A549 treated with DMSO at 1 μM for 4 hours (cell line): ENCODE measurements at places on chromosomes 4 and X. TPM values are rescaled to one million over a fixed set of nuclear protein-coding genes. Genes with fewer than 3 reads are reported as not detected.

Gene SORBS2
- 0.02 to 0.27 TPM (median 0.20 TPM) in 5 replicates for total RNA-seq

Gene PABPC1L2B
- total RNA-seq, result not detected in 5 replicates

Gene CLNK
- total RNA-seq, result not detected in 5 replicates

Gene MID1
- 34.9 to 64.0 TPM (median 58.8 TPM) in 5 replicates for total RNA-seq

Gene PAK3
- total RNA-seq, result 0.05 to 0.17 TPM in 2 of 5 replicates, not detected in the others

Gene TMEM271
- not detected in 5 replicates for total RNA-seq

Gene POU4F2
- not detected in 5 replicates for total RNA-seq

Gene NLRP2B
- total RNA-seq, result not detected in 5 replicates

Gene PDCL2
- total RNA-seq, result not detected in 5 replicates

Gene F11
- not detected in 5 replicates for total RNA-seq

Gene USP17L26
- not detected in 5 replicates for total RNA-seq

Gene ART3
- not detected in 5 replicates for total RNA-seq

Gene RASSF6
- total RNA-seq, result 0.55 to 0.96 TPM (median 0.76 TPM) in 5 replicates

Gene JCHAIN
- total RNA-seq, result 0.07 to 0.16 TPM (median 0.10 TPM) in 3 of 5 replicates, not detected in the others

Gene ELF2
- 12.5 to 16.6 TPM (median 15.1 TPM) in 5 replicates for total RNA-seq

Gene RAB40A
- 0.05 TPM in 1 of 5 replicates, not detected in the others for total RNA-seq

Gene FAM241A
- total RNA-seq, result 0.94 to 1.2 TPM (median 1.0 TPM) in 5 replicates

Gene MAGED4B
- 7.1 to 11.0 TPM (median 10.3 TPM) in 5 replicates for total RNA-seq

Gene TREX2
- total RNA-seq, result 1.1 to 2.0 TPM (median 1.6 TPM) in 5 replicates

Gene PDGFC
- 2.1 to 3.6 TPM (median 2.7 TPM) in 5 replicates for total RNA-seq

Gene ESX1
- total RNA-seq, result 0.05 to 0.17 TPM (median 0.10 TPM) in 4 of 5 replicates, not detected in the other

Gene COX7B2
- not detected in 5 replicates for total RNA-seq
